Lung microvascular endothelial cell (primary cell): ENCODE measurements at places on chromosomes 1 and 21. TPM values are rescaled to one million over a fixed set of nuclear protein-coding genes. Genes with fewer than 3 reads are reported as not detected.
A peak's percentile ranks its signal among the peaks of the same experiment; 100 is the strongest.

Gene OR14K1
- total RNA-seq: not detected in 2 replicates

Gene SELL
- under 0.01 and 0.22 TPM in 2 replicates for total RNA-seq

Gene C1orf74
- total RNA-seq: 1.4 and 1.5 TPM in 2 replicates

Gene ZMYND12
- 0.22 and 0.60 TPM in 2 replicates for total RNA-seq

Gene FGR
- under 0.01 and 0.20 TPM in 2 replicates for total RNA-seq

Gene STUM
- total RNA-seq: under 0.01 and 0.20 TPM in 2 replicates

Gene AK5
- total RNA-seq: 20.9 and 21.2 TPM in 2 replicates

Gene PDE9A
- 1.3 and 4.0 TPM in 2 replicates for total RNA-seq

DNA sequence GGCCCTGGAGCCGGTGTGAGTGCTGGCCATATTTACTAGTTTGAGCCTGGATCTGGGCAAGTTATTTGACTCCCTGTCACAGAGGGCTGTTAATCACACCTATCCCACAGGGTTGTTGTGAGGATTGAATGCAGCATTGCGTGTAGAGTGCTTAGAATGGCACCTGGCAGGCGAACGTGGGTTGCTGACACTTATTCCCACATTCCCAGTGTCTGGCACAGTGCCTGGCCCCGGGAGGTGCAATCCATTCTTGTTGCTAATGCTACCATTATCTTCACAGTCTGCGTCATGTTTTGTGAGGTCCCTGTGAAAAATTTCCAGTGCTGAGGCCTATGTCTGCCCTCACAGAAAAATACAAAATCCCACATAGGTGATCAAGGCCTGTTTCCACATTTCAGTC lies 66.1 kb downstream of the CD2 start:
- peak; percentile 39 for DNase-seq

DNA sequence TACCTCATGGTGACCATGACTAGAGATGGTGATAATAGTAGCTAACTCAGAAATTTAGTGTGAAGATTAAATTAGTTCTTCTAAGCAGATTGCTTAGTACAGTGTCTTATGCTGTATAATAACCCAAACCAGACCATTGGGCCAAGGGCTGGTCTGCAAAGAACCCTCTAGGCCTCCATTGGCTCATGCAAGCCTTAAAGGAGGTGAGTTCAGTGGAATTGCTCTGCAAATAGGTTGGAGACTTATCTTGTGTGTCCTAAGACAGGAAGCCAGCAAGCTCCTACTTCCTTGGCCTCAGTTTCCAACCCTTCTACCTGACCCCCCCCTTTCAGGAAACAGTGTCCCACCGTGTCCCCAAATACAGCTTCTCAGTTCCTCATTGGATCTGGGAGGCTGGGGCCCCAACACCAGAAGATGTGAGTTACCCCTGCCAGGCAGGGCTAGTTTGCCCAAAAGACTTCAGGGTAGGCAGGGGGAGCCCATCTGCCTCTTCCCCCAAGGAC lies 1.9 kb upstream of the MEF2D start:
- no peak for DNase-seq

DNA sequence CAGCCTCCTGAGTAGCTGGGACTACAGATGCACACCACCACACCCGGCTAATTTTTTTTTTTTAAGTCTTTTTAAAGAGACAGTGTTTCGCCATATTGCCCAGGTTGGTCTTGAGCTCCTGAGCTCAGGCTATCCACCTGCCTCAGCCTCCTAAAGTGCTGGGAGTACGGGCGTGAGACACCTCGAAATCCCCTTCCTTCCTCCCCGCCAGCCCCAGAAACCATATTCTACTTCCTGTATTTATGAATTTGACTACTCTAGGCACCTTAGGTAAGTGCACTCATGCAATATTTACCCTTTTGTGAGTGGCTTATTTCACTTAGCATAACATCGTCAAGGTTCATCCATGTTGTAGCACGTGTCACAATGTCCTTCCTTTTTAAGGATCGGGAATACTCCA lies 6.9 kb upstream of the LRP8 start:
- DNase-seq: no peak

GRCh38 chr1:35850051-35850450 lies 33.0 kb upstream of the AGO1 start:
- no peak for DNase-seq

GRCh38 chr1:106534612-106535011 lies 521.9 kb upstream of the PRMT6 start:
- no peak for DNase-seq

DNA sequence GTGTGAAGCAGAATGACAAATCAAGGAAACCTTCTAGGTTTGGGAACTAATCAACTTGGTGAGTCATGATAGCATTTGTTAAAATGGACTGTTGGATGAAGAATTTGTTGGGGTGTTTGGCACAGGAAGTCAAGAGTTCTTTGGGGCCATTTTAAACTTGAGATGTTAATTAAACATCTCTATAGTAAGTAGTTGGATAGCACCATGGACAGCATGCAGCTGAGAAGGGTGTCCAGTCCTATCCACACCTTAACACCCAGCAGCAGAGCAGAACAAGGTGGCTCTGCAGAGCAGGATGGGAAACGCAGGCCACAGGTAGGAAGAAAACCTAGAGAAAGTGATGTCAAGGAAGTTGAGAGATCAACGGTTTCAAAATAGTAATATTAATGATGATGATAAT lies 52.5 kb downstream of the TNR start:
- no peak for DNase-seq

GRCh38 chr1:173476665-173477285 lies 360 bp upstream of the PRDX6 start:
- DNase-seq: peak; percentile 89

DNA sequence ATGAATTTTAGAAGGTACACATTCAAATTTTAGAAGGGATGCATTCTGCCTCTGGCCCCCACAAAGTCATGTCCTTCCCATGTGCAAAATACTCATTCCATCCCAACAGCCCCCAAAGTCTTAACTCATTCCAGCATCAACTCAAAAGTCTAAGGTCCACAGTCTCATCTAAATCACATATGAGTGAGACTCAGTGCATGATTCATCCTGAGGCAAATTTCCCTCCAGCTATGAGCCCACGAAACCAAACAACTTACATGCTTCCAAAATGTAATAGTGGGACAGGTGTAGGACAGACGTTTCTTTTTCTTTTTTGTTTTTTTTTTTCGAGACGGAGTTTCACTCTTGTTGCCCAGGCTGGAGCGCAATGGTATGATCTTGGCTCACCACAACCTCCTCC lies 12.5 kb upstream of the WNT2B start:
- DNase-seq: no peak

DNA sequence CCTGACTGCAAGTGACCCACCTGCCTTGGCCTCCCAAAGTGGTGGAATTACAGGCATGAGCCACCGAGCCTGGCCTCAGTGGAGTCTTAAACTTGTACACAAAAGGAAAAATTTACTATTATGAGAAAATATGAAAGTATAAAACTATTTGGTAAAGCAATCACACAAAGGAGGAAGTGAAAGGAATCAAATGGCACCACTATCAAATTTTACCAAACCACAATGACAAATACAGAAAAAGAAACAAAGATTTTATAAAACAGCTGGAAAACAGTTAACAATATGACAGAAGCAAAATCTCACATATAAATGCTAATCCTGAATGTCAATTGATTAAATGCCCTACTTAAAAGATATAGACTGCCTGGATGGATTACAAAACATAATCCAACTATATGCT lies 42.1 kb upstream of the NEGR1 start:
- DNase-seq: no peak

GRCh38 chr1:22385537-22385936 lies 66.1 kb upstream of the ZBTB40 start:
- no peak for DNase-seq

DNA sequence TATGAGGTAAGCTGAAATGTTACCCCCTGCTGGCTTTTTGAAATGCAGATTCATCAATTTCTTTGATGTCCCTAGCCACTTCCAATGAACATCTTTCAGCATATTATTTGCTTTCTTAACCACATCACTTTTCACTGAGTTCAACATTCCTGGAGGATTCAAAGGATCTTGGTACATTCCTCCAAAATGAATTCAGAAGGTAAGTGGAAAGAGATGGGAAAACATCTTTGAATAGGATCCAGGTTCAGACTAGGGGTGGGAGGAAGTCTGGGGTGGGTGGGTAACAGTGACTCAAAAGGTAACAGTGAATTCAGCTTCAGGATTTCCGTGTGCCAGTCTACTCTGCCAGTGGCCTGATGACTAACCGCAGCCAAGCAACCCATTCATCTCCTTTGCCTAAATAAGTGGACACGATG lies 180.7 kb downstream of the ZC3H11B start:
- DNase-seq: peak; percentile 33

DNA sequence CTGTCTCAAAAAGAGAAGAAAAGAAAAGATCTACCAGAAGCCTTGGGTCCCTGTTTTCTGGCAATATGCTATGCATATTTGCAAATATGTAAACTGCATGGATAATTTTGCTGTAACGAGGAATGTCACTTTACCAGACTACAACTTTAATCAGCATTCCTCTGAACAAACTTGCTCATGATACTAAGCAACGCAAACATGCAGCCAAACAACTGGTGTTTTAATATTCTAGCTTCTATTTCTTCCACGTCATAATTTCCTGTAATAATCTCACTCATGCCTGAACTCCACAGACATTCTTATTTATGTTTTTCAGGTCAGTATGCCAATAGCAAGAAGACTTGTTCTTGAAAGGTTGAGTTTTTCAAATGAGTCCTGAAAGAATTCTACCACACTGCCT lies 114.1 kb downstream of the SIM2 start:
- DNase-seq: peak; percentile 62

DNA sequence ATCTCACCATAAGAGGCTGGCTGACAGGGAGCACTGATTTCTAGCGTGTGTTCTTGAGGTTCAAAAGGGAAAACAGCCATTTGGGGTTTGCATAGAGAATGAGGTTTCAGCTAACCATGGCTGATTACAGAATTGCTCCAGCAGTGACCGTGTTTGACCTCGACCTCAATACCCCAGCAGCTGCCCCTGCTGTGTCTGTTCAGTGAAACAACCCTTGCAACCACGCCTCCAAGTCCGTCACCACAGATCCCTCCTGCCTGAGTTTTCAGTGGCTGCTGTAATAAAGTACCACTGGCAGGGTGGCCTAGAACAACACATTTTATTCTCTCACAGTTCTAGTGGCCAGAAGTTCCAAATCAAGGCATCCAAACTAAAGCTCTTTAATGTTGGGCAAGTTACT lies 147.7 kb downstream of the HUNK start:
- no peak for DNase-seq
